ENCODE measurements at places on chromosomes 6 and 20.

DNA sequence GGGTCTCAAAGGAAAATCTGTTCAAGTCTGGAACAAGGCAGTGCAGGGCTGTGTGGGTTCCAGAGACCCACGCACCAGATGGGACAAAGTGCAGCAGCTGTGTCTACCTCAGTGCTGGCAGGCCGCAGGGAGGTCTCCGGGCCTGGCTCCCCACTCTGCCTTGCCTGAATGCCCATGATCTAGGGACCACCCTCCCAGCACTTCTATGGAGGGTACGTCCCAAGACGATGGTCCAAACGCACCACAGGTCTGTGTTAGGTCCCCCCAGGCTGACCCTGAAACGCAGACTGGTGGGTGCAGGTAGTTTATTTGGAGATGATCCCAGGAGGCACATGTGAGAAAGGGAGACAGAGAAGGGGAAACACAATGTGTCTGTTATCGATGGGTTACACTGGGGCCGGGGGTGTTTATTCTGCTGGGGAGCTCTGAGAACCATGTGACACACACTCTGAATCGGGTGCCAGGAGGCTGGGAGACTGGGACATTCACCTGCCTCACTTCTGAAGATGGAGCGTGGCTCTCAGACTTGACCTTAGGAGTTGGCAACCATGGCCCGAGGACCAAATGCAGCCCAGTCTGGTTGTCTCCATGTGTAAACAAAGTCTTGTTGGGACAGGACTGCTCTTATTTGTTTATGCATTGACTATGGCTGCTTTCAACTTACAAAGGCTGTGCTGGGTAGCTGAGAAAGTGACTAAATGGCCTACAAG, 21.7 kb downstream of the CST9L start:
- DNase-seq = no peak

GRCh38 chr6:34696189-34696738, 303 bp downstream of the ILRUN start:
- no peak for DNase-seq

DNA sequence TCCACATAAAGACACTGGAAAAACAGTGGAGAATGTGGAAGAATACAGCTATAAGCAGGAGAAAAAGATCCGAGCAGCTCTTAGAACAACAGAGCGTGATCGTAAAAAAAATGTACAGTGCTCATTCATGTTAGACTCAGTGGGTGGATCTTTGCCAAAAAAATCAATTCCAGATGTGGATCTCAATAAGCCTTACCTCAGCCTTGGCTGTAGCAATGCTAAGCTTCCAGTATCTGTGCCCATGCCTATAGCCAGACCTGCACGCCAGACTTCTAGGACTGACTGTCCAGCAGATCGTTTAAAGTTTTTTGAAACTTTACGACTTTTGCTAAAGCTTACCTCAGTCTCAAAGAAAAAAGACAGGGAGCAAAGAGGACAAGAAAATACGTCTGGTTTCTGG, 57.1 kb downstream of the MAP3K4 start:
- DNase-seq = peak; percentile 91

DNA sequence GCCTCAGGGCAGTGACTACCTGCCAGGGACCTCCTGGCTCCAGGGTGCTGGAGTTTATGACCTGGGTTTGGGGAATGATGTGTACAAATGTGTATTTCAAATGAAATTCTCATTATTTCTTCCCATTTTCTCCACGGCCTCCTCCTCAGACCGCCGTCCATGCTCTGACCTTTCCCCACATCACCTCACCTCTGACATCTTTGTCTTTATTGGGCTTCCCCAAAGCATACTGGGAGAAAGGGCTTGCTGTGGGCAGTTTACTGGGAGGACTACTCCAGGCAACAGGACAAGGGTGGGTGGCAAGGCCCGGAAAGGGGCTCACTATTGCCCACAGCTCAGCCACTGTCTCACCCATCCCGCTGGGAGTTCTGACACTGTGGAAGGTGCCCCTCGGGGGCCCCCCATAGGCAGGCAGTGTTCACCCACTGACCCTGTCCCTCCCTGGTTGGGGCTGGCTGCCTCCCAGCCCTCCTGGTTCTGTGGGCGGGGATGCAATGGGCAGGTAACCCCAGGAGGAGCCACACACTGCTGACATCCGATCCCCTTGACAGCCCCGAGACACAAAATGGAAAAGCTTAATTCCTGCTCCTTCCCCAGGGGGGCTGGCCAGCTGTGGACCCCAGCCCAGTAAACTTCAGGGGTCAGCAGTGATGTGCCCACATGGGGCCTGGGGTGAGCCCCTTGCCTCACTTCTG, 39.8 kb upstream of the CST7 start:
- DNase-seq = no peak

DNA sequence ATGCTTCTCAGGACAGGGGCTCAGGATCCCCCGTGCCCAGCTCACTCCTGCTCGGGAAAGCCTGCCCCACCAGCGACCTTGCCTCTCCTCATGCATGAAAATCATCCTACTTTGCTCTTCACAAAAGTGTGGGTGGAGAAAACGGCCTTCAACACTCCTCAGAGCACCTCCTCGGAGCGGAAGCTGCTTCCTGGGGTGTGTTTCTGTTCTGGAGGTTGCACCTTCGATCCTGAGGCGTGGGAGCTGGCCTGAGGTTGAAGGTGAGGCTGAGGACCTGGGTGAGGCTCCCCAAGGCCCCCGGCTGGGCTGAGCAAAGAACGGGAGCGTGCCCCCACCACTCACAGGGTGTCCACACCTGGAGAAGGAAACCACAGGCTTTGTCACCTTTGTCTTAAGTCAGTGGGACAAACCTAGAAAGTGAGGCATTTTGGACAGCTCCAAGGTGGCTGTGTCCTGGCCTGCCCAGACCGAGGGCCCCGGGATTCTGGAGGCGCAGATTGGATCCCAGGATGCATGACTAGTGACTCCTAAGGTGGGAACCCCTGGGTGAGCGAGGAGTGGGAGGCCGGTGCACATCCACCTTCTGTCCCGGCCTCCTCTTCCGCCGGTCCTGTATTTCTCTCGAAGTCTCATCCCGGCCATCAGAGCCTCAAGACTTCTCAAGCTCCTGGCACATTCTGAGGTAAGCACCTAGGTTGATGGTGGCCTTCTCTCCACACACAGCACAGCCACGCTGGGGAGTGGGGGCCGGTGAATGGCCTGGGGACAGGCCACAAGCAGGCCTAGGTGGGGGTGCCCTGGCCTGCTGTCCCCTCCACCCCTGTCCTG, 104.7 kb downstream of the TMEM242 start:
- DNase-seq = no peak

DNA sequence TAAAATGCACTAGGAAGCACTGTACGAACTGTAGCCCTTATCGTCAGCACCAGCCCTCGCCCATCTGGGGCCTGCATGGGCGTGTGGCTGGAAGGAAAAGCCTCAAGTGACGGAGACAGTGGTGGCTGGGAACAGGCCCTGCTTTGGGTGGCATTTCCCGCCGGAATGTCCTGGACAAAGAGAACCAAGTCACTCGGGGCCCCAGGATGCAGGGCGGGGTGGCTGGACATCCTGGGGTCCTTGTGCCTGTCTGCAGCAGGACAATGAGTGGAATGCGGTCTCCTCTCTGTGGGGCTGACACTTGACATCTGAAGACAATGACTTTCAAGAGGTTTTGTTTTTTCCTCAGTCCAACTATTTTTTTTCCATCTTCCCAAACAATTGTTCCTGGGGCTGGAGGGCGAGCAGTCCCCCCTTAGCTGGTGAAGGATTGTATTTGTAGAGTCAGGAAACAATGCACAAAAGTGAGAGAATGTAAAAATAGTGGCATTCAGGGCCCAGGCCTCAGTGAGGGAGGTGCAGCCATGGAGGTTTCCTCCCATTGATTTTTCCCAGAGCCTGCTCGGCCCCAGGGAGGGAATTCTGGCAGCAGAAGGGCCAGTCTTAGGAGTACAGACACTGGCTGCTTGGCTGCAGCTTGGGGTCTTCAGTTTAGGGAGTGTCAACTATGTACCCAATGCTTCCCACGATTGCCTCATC, 64.4 kb downstream of the PREX1 start:
- DNase-seq = no peak

DNA sequence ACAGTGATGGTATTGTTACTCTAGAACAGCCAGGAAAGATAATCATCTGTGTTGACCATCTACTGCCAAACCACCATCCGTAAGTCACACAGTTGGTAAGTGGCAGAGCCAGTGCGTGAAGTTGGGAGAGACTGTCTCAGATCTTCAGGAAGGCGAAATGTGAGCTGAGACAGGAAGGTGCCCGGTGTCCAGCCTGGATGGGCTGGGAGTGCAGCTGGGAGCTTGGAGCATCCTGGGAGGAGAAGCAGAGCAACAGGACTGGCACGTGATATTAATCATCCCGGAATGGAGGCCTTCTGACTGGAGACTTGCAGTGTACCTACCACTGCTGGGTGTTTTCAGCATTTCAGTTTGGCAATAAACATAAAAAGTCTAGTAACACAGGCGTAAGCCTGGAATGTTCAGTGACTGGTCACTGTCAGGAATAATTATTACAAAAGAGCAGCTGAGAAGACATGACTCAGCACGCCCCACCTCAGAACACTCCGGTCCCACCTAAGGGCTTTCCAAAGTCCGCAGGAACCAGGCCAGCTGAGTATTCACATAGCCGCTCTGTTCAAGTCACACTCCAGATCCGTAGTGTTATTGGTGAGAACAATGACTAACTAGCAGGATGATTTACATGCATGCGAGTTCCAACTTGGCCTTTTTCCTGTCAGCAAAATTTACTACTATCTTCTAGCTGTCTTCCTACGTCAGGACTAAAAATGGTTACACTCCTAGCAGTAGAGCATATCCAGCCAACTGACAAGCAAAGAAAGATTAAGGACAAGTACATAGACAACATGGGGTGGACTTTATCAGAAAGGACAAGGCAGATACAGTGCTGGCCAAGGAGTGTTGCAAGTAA, 45.1 kb upstream of the PNRC1 start:
- DNase-seq = peak; percentile 98

- DNase-seq = peak; percentile 45
Measured at GRCh38 chr6:150410906-150411305, 42.1 kb downstream of the IYD start.

DNA sequence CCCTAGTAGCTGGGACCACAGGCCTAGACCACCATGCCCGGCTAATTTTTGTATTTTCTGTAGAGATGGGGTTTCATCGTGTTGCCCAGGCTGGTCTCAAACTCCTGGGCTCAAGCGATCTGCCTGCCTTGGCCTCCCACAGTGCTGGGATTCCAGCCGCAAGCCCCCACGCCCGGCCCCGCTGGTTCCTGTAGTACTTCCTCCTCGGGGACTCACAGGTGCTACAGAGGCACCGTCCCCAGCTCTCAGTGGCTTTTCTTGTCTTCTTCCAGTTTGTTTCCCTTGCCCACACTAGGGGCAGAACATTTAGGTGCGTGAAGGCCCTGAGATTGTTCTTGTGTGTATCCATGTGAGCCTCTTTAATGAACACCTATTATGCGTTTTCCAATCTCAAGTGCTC, 773 bp upstream of the ZBP1 start:
- no peak for DNase-seq

GRCh38 chr6:169774347-169774746, 22.9 kb downstream of the ERMARD start:
- DNase-seq = no peak

DNA sequence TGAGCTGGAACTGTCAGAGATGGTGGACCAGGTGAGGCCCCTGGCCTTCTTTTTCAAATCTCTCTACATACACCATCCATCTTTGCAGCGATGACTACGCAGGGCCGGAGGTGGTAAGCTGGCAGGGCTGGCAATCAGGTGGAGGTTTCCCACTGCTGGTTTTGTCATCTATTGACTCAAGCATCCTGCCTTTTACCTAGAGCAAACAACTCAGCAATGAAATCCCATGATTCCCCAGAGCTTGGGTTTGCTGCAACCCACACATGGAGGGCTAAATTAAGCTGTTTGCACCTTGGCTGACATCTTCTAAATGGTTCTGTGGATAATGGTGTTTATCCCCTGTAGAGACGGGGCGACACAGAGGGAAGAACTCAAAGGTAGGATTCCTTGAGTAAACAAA, 170.2 kb downstream of the SCP2D1 start:
- no peak for DNase-seq

DNA sequence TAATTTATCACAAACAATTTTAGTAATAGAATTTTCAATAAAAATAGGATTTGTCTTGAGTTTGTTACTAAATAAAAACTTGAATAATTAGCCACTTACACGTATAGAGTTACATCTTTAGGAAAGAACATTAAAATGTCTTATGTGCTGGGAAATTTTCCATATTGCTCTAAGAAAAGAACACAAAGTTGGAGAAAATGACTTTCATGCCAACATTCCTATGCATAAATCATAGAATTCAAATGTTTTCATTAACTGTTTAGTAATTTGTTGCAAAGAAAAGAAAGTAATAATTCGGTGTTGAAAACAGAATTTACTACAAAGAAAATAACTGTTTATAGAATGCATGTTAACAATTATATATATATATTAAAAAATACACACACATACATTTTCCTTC, 4.7 kb upstream of the TBC1D32 start:
- no peak for DNase-seq

DNA sequence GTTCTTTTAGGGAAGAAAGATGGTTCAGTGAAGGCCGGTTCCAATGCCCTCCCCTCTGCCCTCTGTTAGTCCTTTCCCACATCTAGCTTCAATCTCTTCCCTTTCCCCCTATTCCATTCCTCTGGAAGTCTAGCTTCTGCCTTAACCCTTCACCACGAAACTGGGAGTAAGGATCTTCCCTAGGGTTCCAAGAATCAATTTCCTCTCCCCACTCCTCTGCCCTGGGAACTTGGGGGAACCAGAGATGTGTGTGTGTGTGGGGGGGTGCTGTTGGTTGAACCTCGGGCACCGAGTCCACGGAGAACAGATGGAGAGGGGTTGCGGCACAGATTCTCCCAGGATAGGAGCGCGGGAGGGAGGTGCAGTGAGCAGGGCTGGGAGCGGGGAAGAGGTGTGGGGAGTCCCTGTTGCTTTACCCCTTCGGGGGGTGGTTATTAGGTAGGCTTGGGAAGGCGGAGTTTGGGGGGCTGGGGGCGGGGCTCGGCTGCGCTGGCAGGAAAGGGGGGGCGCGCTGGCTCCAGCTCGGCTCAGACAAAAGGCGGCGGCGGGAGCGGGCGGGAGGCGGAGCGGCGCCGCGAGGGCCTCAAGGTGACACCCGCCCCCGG, at the start of gene TMEM151B:
TSS of gene TMEM151B (plus strand) at position 530 of the 605 bp plus-strand sequence. CDS start 293 bp downstream, outside the sequence.
- DNase-seq = no peak

GRCh38 chr6:163588220-163588919, 173.9 kb downstream of the QKI start:
- DNase-seq = peak; percentile 62

GRCh38 chr6:79764747-79765146, 133.6 kb downstream of the SH3BGRL2 start:
- DNase-seq = no peak

- no peak for DNase-seq
Measured at GRCh38 chr20:63295846-63296245, 2.9 kb downstream of the COL20A1 start.

DNA sequence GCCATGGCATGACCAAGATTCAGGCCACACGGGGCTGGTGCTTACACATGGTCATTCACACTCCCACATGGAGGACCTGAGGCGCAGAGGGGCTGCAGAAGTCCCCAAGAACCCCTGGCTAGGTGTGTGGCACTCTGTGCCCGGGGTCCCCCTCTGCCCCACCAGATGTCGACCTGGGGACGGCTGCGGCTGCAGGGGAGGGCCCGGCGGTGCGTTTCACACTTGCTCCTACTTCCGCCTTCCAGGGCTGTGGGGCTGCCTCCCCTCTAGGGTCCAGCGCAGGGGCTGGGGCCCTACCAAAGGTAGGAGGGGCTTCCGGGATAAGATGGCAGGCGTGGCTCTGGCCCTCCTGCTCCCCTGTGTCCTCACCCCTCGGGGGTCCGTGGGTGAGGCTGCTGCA, 81.1 kb upstream of the SLCO4A1 start:
- DNase-seq = no peak

Measured in fibroblast of skin of right quadriceps (primary cell).